ENCODE measurements at places on chromosomes 2 and 18. TPM values are rescaled to one million over a fixed set of nuclear protein-coding genes. Genes with fewer than 3 reads are reported as not detected.

GRCh38 chr2:241598061-241598460 lies 38.9 kb downstream of the THAP4 start:
- DNase-seq = no peak
- no peak overlapping the region for H3K27ac ChIP-seq
- no peak overlapping the region for H3K4me3 ChIP-seq
- peaks cover 100% of the 10 kb centered on the region for H3K36me3 ChIP-seq
- H3K27me3 ChIP-seq = no peaks in the 10 kb centered on the region
- no peaks in the 10 kb centered on the region for H3K4me1 ChIP-seq

DNA sequence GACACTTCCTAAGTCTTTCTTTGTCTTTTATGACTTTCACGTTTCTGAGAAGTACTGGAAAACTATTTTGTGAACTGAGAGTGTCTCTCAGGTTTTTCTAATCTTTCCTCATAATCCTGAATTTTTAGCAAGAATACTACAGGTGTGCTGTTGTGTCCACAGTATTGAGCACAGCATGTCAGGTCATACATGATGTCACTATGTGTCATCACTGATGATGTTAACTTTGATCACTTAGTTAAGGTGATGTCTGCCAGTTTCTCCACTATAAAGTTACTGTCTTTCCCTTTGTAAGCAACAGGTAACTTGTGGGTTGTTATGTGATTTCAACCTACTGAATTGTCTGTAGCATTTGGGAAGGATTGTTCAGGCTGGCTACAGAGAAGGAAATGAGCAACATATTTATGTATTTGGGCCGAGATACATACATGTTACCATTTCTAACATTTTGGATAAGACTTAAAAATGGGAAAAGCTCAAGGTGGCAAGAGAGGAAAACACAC lies 11.1 kb downstream of the MATN3 start:
- DNase-seq = no peak
- peaks cover 7% of the 10 kb centered on the region for H3K27me3 ChIP-seq
- no peak overlapping the region for H3K27ac ChIP-seq
- no peaks in the 10 kb centered on the region for H3K36me3 ChIP-seq
- H3K4me3 ChIP-seq = no peak overlapping the region

GRCh38 chr2:64853894-64854293 lies 135.3 kb upstream of the SLC1A4 start:
- H3K27me3 ChIP-seq = no peaks in the 10 kb centered on the region
- no peak for DNase-seq
- H3K4me3 ChIP-seq = no peak overlapping the region
- H3K27ac ChIP-seq = no peak overlapping the region
- no peaks in the 10 kb centered on the region for H3K36me3 ChIP-seq

- H3K27ac ChIP-seq = no peak overlapping the region
- no peak overlapping the region for H3K4me3 ChIP-seq
- peaks cover 15% of the 10 kb centered on the region for H3K27me3 ChIP-seq
- peaks cover 29% of the 10 kb centered on the region for H3K4me1 ChIP-seq
Measured at GRCh38 chr2:44925561-44926136, 15.9 kb upstream of the SIX3 start.

GRCh38 chr18:32259553-32259952 lies 69.7 kb downstream of the MEP1B start:
- H3K4me1 ChIP-seq = no peaks in the 10 kb centered on the region
- H3K4me3 ChIP-seq = no peak overlapping the region
- no peak overlapping the region for H3K27ac ChIP-seq
- H3K36me3 ChIP-seq = no peaks in the 10 kb centered on the region
- no peak for DNase-seq

- no peaks in the 10 kb centered on the region for H3K36me3 ChIP-seq
- no peak overlapping the region for H3K4me3 ChIP-seq
- no peaks in the 10 kb centered on the region for H3K4me1 ChIP-seq
- H3K27me3 ChIP-seq = no peaks in the 10 kb centered on the region
- no peak overlapping the region for H3K27ac ChIP-seq
Measured at GRCh38 chr2:224252631-224253030, 149.3 kb downstream of the FAM124B start.

- no peak overlapping the region for H3K27ac ChIP-seq
- no peak for DNase-seq
- H3K4me3 ChIP-seq = no peak overlapping the region
- H3K27me3 ChIP-seq = no peaks in the 10 kb centered on the region
Measured at GRCh38 chr2:192243488-192243887, 48.8 kb upstream of the TMEFF2 start.

DNA sequence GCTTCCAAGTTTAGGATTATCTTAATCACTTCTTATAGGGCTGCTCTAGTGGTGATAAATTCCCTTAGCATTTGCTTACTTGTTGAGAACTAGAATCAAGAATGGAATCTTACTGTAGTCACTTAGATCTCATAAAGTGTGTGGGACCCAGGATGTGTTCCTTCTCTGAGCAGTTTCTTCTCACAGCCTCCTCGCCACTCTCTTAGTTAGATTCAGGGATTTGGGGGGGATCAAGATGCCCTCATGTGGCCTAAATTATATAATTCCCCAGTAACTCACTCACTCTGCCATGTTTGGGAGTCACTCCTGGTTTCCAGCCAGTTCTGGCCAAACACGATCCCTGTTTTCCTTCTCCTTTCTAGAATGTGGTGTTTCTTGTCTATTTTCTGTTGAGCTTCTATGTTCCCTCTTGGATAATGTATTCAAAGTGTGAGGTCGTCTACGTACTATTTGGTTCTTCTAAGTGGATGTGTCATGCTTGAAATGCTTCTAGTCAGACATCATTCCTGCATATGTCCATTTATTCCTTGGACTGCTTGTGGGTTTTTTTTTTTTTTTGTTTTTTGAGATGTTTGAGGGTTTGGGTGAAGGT lies 414.9 kb upstream of the SYT4 start:
- H3K4me3 ChIP-seq = no peak overlapping the region
- H3K27me3 ChIP-seq = no peaks in the 10 kb centered on the region
- no peaks in the 10 kb centered on the region for H3K4me1 ChIP-seq
- no peak overlapping the region for H3K27ac ChIP-seq

- no peak overlapping the region for H3K27ac ChIP-seq
- H3K27me3 ChIP-seq = no peaks in the 10 kb centered on the region
- H3K36me3 ChIP-seq = no peaks in the 10 kb centered on the region
- no peak overlapping the region for H3K4me3 ChIP-seq
- H3K4me1 ChIP-seq = peaks cover 37% of the 10 kb centered on the region
- DNase-seq = no peak
Measured at GRCh38 chr18:44805176-44805575, 124.5 kb downstream of the SETBP1 start.

- H3K36me3 ChIP-seq = no peaks in the 10 kb centered on the region
- H3K27ac ChIP-seq = no peak overlapping the region
- no peak overlapping the region for H3K4me3 ChIP-seq
- no peaks in the 10 kb centered on the region for H3K4me1 ChIP-seq
- no peaks in the 10 kb centered on the region for H3K27me3 ChIP-seq
Measured at GRCh38 chr2:54512663-54513362, 56.7 kb downstream of the SPTBN1 start.

GRCh38 chr2:233037078-233037477 lies 4.6 kb downstream of the NEU2 start:
- peaks cover 5% of the 10 kb centered on the region for H3K4me1 ChIP-seq
- no peaks in the 10 kb centered on the region for H3K36me3 ChIP-seq
- no peak overlapping the region for H3K4me3 ChIP-seq
- H3K27me3 ChIP-seq = no peaks in the 10 kb centered on the region
- DNase-seq = no peak

DNA sequence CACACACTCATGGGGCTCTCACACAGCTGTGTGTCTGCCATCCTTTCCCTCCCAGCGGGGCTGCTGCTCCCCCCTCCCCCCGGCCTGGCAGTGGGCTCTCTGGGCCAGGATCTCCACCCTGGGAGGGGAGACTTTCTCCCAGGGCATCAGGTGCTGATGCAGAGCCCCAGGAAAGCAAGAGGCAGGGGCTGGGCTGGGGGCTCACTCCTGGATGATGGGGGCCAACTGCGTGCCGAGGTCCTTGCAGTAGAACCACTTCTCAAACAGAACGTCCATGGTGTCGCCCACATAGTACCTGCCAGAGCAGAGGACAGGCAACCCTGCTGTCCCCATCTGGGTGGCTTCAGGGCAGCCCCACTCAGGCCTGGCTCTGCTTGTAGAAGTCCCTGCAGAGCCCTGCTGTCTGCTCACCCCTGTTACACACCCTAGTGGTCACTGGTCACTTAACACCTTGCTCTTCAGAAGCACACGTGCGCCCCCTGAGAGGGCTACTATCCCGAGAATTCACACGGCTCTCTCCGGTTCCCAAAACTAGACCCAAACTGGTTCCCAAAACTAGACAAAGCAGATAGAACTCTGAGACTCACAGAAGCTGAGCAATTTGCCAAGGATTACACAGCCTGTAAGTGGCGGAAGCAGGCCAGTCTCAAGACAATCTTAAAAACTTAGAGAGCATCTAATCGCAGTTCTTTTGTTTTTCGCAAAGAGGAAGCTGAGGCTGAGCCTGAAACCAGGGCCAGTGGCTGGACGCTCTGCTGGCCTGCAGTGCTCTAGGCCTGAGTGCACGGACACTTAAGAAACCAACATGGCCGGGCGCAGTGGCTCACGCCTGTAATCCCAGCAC lies 6.6 kb upstream of the OXER1 start:
- H3K4me1 ChIP-seq = no peaks in the 10 kb centered on the region
- no peak for DNase-seq
- no peaks in the 10 kb centered on the region for H3K27me3 ChIP-seq
- no peak overlapping the region for H3K27ac ChIP-seq
- H3K36me3 ChIP-seq = no peaks in the 10 kb centered on the region
- no peak overlapping the region for H3K4me3 ChIP-seq

- DNase-seq = no peak
- H3K27ac ChIP-seq = no peak overlapping the region
- H3K36me3 ChIP-seq = no peaks in the 10 kb centered on the region
- H3K27me3 ChIP-seq = no peaks in the 10 kb centered on the region
- no peak overlapping the region for H3K4me3 ChIP-seq
- H3K4me1 ChIP-seq = peaks cover 2% of the 10 kb centered on the region
Measured at GRCh38 chr18:21167641-21168377, 56.2 kb upstream of the ROCK1 start.

- H3K4me3 ChIP-seq = no peak overlapping the region
- DNase-seq = no peak
Measured at GRCh38 chr2:190420801-190421200, 12.6 kb downstream of the MFSD6 start.

DNA sequence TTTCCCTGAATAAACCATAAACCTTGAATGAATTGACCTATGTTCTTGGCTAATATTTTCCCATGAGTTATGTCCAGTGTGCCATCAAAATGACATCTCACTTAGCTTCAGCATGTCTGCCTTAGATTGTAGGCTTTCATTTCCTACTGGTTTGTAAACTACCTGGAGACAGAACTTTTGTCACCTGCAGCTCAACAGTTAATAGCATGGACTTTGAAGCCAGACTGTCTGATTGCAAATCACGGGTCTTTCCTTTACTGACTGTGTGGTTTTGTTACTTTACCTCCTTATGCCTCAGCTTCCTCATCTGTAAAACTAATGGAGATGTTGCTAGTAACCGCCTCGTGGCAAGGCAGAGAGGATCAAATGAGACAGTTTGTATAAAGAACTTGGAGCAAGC lies 187.1 kb downstream of the SUCLG1 start:
- H3K27me3 ChIP-seq = no peaks in the 10 kb centered on the region
- no peaks in the 10 kb centered on the region for H3K4me1 ChIP-seq
- H3K4me3 ChIP-seq = no peak overlapping the region
- no peak overlapping the region for H3K27ac ChIP-seq
- no peaks in the 10 kb centered on the region for H3K36me3 ChIP-seq

- H3K27me3 ChIP-seq = no peaks in the 10 kb centered on the region
- H3K4me3 ChIP-seq = no peak within 1 kb of the TSS
- peaks cover 12% of the 10 kb centered on the region for H3K36me3 ChIP-seq
- H3K27ac ChIP-seq = no peak within 1 kb of the TSS
Measured at GRCh38 chr18:63907664-63908063, at the start of gene SERPINB10. Gene SERPINB10, plus strand, starts transcription at chr18:63907958. Its CDS starts 7,553 bp downstream, at chr18:63915511.

GRCh38 chr2:210540471-210540870 lies 15.9 kb upstream of the CPS1 start:
- H3K27me3 ChIP-seq = no peaks in the 10 kb centered on the region
- DNase-seq = no peak
- no peaks in the 10 kb centered on the region for H3K4me1 ChIP-seq
- no peaks in the 10 kb centered on the region for H3K36me3 ChIP-seq
- H3K4me3 ChIP-seq = no peak overlapping the region
- H3K27ac ChIP-seq = no peak overlapping the region

GRCh38 chr18:48229552-48229981 lies 179.6 kb downstream of the ZBTB7C start:
- H3K27ac ChIP-seq = no peak overlapping the region
- no peak overlapping the region for H3K4me3 ChIP-seq
- no peaks in the 10 kb centered on the region for H3K27me3 ChIP-seq
- peaks cover 8% of the 10 kb centered on the region for H3K4me1 ChIP-seq
- no peak for DNase-seq

GRCh38 chr2:207479198-207479785 lies 50.5 kb upstream of the CREB1 start:
- no peak overlapping the region for H3K27ac ChIP-seq
- no peaks in the 10 kb centered on the region for H3K36me3 ChIP-seq
- H3K27me3 ChIP-seq = no peaks in the 10 kb centered on the region

GRCh38 chr2:82796132-82796531 lies 1662.9 kb downstream of the SUCLG1 start:
- no peaks in the 10 kb centered on the region for H3K4me1 ChIP-seq
- DNase-seq = no peak
- H3K27me3 ChIP-seq = no peaks in the 10 kb centered on the region
- H3K36me3 ChIP-seq = no peaks in the 10 kb centered on the region

DNA sequence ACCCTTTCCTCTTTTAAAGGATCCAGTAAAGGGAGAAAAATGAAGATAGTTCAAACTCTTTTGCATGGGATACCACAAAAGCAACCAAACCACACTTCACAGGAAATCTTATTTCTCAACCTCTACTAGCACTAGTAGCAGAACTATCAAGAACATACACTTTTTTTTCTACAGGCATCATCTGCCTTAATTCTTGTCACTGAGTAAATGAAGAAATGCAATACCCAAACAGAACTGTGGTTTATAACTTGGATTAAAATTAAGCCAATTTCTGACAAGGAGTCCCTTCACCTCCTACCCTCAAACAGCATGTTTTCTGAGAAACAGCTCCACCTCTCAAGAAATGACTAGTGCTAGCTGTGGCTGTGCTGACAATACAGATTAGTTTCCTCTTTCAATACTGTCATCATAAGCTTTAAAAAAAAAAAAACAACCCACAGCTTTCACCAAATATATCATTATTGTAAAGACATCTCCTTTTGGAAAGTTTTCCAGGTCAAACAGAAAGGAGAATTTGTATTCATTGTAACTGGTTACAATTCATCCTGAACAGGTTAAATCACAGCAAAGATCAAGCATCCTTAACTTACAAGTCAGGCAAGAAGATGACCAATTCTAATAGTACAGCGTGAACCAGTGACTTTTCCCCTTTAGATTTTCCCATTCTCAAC lies 44.4 kb downstream of the PTPN2 start:
- H3K36me3 ChIP-seq = no peaks in the 10 kb centered on the region
- peak overlapping the region; percentile 59 for H3K27ac ChIP-seq
- DNase-seq = no peak
- H3K27me3 ChIP-seq = no peaks in the 10 kb centered on the region
- peaks cover 32% of the 10 kb centered on the region for H3K4me1 ChIP-seq

GRCh38 chr2:226048611-226049010 lies 649.1 kb downstream of the NYAP2 start:
- peaks cover 5% of the 10 kb centered on the region for H3K27me3 ChIP-seq
- H3K27ac ChIP-seq = no peak overlapping the region
- no peaks in the 10 kb centered on the region for H3K4me1 ChIP-seq
- H3K4me3 ChIP-seq = no peak overlapping the region
- DNase-seq = no peak

Gene KCNF1
- not detected for total RNA-seq

Gene OSBPL6
- 2.9 TPM for total RNA-seq

Gene ARHGAP25
- total RNA-seq = 3.2 TPM

Gene LIPG
- 3.7 TPM for total RNA-seq

Gene CD8A
- 3.3 TPM for total RNA-seq
